ENCODE measurements at places on chromosomes 11 and 22.

GRCh38 chr11:115126092-115126491, 378.1 kb downstream of the CADM1 start:
- no peak for DNase-seq

DNA sequence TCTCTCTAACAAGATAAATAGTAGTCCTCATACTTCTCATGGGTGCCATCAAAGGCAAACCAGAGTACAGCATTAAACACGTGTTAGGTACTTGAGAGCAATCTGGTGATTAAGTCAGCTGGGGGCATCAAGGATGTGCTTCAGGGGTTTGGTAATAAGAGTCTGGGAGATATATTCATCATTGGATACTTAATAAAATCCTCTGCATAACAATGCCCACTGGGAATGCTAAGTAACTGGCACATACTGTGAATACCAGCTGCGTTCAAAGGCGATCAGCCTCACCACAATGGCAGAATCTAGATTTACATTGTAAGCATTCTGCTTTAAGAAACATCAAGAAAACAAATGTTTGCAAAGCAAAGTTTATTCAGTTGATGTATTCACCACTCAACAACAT, 268.6 kb upstream of the PITPNB start:
- no peak for DNase-seq

DNA sequence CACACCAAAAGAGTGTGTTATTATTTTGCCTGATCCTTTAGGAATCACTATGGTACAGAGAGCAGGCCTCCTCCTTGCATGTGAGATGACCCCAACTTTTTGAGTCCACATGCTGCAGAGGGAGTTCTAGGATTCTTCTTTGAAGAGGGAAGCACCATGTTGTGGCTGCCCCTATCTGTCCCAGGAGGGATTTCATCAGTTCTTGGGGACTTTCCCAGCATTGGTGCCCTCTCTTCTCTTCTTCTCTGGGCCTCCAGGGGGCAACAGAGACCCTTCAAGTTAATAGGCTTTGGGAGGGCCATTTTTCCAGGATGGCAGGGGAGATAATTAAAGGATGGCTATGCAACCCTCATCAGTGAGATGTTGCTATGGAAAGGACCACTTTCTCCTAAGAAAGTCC, 3.6 kb downstream of the MMP1 start:
- peak; percentile 21 for DNase-seq

- no peak for DNase-seq
These were observed 7.1 kb downstream of the SAA4 start for GRCh38 chr11:18229501-18229900.

GRCh38 chr11:111733611-111734088, 32.5 kb downstream of the PPP2R1B start:
- no peak for DNase-seq

DNA sequence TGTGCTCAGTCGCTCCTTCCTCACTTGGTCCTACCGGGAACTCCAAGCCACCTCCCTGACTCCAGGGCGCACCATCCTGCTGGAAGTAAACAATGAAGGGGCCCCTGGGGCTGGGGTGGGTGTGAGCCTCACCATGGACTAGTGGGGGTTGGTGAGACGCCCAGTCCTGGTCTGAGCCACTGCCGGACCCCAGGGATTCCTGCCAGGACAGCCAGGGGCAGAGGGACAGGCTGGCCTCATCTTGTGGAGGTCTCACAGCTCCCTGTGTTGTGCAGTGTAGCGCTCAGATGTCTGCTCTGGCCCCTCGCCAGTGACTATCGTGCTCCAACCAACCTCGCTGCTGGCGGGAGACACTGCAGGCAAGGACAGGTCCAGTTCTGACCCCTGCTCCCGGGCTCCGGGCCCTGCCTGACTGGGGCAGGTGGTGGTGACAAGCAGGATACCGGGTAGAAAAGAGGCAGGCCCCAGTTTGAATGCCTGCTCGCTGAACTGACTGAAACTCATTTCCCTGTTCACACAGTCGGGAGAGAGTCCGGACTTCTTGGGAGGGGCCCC, 1021.4 kb downstream of the BRD1 start:
- DNase-seq = no peak
